NCI-H526 treated with DMSO at 0.1 percent for 48 hours (cell line): ENCODE measurements at places on chromosomes 3 and 15.
A peak's percentile ranks its signal among the peaks of the same experiment; 100 is the strongest.

GRCh38 chr3:136495213-136495612 is 245.1 kb downstream of the PCCB start:
- DNase-seq, result no peak

- peak; percentile 6 for DNase-seq
Measured at GRCh38 chr3:42192334-42193200, 73.4 kb downstream of the CCK start.

DNA sequence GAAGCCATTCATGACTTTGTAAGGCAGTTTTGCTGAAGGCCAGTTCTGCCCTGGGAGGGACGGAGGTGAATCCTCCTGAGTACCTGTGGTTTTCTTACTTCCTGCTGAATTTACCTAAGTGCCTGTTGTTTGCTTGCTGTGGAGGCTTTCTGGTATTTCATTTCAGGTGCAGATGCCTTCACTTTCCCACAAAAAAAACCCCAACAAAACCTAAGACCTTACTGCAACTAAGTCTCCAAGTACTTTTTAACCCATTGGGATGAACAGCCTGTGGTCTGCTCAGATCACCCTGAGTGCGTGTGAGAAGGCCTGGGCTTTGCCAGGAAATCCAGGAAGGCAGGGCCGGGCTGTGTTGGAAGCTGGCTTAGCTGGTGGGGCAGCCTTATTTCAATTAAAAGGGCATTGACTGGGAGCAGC is 65.3 kb downstream of the IGF1R start:
- no peak for DNase-seq

- DNase-seq, result peak; percentile 34
Measured at GRCh38 chr3:158918008-158918407, 116.2 kb downstream of the MFSD1 start.

DNA sequence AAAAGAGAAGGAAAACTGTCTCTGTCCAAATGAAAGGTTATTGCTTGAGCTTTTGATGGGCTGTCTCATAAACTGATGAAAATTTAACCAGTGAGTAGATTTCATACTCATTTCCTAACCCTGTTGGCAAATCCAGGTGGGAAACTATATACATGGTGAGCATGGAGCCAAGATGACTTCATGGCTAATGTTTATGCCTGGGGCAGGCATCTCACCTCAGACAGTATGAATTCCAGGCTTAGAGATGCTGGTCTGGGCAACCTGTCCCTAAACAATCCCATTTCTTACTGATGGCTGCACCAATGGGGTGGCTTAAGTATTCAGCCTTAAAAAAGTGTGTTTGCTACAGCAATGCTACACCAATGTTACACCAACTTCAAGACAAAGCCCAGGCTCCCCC is 58.1 kb downstream of the SLTM start:
- no peak for DNase-seq

DNA sequence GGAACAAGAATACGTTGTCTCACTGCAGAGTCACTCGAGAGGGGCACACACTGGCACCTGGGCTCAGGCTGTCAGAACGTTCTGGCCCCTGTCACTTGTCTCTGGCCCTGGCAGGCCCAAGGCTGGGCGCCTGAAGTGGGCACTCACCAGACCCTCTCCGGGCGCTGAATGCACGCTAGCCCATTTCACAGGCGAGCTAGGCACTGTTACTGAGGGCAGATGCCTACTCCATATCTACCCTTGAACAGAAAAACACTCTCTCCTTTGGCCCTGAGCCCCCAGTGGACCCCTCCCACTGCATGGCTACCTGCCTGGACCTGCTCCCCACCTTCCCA is 42.3 kb upstream of the IQSEC1 start:
- DNase-seq, result no peak

- no peak for DNase-seq
Measured at GRCh38 chr3:128324911-128325592, 141.6 kb downstream of the DNAJB8 start.

GRCh38 chr3:197137751-197138150 is 108.1 kb upstream of the MELTF start:
- DNase-seq, result no peak
